Camera-type eye (tissue), 1 donor: ENCODE measurements at places on chromosomes 4 and X. TPM values are rescaled to one million over a fixed set of nuclear protein-coding genes. Genes with fewer than 3 reads are reported as not detected.

The ASMT gene
- 1.2 TPM for total RNA-seq

The GPM6B gene
- total RNA-seq = 321 TPM

The ADGRA3 gene
- 87.5 TPM for total RNA-seq

The PALLD gene
- total RNA-seq = 128 TPM

The BRS3 gene
- not detected for total RNA-seq

The GRIA3 gene
- 21.6 TPM for total RNA-seq

The PAGE2 gene
- total RNA-seq = not detected

The ARSJ gene
- total RNA-seq = 6.1 TPM

The FGFBP2 gene
- total RNA-seq = not detected
